ENCODE measurements at places on chromosomes 1 and 21. TPM values are rescaled to one million over a fixed set of nuclear protein-coding genes. Genes with fewer than 3 reads are reported as not detected.

GRCh38 chr21:22632176-22632575 is 1634.0 kb downstream of the NCAM2 start:
- no peak for DNase-seq

- no peak for DNase-seq
Observed at GRCh38 chr21:14259747-14260146, 43.8 kb downstream of the RBM11 start.

GRCh38 chr1:185813401-185813979 is 79.3 kb downstream of the HMCN1 start:
- no peak for DNase-seq

Gene USF1
- total RNA-seq = 90.6 TPM

Data from activated naive CD4-positive, alpha-beta T cell treated with anti-CD3 and anti-CD28 coated beads, Interleukin-2, amount 50 U/mL, for 72 hours (primary cell).